ENCODE measurements at places on chromosomes 2 and 18.

- no peak for DNase-seq
Observed at GRCh38 chr2:96530474-96531357, 5.8 kb upstream of the ARID5A start.

DNA sequence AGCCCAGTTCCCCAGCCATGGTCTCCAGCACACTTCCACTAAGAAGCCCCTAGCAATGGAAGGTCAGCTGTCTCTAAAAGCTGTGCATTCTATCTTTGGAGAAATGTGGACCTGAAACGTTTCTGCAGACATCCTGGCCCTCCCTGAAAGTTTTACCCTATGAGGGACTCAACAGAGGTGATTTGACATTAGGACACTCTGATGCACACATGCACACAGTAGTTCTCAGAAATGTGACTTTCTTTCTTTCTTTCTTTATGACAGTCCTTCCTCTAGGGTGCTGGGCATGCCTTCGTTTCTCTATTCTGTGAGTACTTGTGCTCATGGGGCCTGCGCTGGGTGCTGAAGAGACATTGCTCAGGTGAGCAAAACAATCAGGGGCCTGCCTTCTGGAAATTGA is 857.3 kb downstream of the RNF144A start:
- DNase-seq = no peak

GRCh38 chr2:148020111-148021058 is at the start of gene ORC4:
Gene ORC4 (minus strand): TSS chr2:148020737. CDS start chr2:147975958, 44,779 bp downstream.
- peak; percentile 94 for DNase-seq

DNA sequence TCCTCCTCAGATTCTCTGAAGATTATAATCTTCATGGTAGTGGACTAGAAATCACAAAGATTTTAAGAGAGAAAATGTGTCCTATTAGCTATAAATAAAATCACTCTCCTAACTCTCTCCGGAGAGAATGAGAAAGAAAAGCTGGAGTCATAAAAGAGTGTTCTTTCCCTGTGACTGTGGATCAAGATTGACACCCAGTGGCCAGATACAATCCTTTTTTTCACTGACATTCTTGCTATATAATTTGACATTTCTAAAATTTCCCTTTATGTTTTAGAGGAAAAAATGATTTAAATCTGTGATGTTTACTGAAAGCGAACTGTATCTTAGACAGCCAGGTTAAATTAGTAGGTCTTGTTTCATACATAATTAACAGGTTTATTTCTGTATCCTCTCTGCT is 35.4 kb upstream of the LRP2 start:
- no peak for DNase-seq

DNA sequence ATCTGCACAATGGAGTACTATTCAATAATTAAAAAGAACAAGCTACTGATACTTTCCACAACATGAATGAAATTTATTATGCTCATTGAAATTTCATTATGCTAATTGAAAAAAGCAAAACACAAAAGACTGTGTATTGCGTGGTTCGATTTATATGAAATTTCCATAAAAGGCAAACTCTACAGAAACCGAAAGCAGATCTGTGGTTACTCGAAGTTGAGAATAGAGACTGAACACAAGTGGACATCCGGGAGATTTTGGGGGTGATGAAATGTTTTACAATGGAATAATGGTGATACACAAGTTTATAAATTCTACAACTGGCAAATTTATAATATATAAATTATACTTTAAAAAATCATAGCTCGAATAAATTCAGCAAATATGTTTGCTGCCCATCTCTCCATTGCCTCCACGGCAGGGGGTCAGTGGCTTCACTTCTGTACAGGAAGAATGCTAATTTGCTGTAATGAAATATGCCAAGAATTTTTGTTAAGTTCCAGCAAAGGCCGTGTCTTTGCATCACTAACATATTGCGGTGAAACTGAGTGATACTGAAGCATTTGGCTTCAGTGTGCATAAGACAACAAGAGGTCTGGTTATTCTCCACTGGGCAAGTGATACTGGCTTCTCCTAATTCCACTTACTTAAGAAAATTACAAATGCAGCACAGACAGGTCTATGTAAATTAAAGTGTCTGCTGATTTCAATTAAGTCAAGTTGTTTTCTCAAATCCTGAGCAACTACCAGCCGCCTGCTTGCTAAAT is 96.7 kb downstream of the TMEM163 start:
- DNase-seq = no peak

- DNase-seq = no peak
Observed at GRCh38 chr2:173370198-173370597, 15.5 kb downstream of the CDCA7 start.

DNA sequence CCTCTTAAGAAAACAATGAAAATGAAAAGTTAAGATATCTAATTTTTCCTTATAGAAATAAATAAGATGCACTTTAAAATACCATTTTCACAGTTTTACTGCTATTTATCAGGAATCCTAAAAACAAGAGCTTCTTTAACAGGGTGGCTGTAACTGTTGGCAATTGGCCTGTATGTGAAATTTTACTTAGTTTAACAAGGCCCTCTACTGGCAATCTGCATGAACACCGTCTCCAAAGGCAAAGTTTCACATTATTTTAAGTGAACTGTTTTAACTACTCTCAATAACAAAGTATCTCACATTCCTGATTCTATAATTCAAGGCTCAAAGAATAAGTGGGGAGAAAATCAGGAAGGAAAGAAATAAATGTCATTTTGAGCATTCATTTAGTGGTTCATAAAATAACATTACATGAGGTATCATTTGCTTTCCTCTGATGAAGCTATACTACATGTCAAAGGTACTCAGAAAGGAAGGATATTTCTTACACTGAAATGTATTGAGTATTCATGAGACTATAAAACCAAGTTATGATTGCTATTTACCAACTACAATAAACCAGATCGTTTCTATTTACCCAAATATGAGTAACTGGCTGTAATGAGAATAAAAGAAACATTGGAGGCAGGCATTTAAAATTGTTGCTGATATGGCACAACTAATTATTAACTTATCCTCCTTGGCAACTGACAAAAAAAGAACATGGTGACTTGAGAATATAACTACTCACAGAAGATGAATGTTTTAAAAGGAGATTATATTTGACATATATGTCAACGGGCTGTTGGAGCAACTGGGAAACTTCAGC is 7.0 kb downstream of the NCKAP5 start:
- DNase-seq = no peak

- no peak for DNase-seq
Observed at GRCh38 chr2:95026471-95027368, 1.2 kb downstream of the MAL start.

GRCh38 chr2:55014962-55015939 is 35.0 kb downstream of the RTN4 start:
- DNase-seq = no peak

DNA sequence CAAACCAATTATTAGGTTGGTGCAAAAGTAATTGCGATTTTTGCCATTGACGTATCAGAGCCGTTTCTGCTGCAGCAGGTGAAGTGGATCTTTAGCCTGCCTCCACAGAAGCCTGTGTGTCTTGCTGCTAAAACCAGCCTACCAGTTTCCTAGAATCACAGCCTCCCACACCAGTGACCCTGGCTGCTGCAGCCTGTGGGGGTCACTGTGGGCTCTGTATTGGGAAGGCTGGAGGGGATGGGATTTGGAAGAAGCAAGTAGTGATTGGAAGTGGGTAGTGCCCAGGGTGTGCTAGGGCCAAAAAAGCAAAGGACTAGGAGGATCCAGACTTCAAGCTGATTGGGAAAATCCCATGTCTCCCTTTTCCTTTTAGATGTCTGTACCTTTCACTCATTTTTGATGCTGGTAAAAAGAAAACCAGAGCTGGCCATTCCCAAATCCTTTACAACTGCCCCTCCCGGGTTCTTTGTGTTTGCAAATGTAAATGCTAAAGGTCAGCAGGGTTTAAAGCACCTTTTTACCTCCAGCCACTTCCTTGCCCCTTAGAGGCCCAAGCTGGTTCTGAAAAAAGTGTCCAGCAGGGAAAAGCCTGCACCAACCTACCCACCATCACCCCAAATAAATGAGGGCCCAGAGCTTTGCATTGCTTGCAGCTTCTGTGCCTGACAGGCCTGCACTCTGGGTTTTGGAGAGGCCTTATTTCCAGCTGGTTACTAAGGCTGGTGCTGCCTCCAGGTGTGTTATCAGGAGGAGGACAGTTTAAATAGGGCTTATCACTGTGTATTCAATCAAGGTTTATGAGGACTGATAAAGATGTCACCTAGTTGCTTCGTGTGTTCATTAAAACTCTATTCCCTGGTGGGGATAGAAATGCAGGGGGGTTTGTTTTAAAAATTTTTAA is 172.0 kb downstream of the MIB1 start:
- DNase-seq = no peak

GRCh38 chr18:179499-179898 is 21.1 kb downstream of the USP14 start:
- DNase-seq = no peak

DNA sequence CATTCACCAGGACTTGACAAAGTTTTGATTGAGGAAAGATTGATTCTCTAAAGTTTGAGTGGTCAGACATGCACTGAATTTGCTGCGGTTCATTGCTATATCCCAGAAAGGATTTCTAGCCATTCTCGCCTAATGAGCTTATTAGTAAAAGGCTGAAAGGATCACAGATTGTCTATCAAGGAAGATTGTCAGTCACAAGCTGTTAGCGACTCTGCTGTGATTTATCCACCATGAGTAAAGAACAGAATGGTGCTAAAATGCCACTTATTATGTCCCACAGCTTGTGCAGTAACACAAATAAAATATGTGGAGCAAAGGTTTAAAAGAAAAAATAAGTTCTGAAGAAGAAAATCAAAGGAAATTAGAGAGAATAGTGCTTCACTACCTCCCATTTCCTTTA is 701.2 kb upstream of the CDH7 start:
- no peak for DNase-seq

GRCh38 chr2:241780939-241781569 is 4.4 kb downstream of the GAL3ST2 start:
- DNase-seq = no peak

DNA sequence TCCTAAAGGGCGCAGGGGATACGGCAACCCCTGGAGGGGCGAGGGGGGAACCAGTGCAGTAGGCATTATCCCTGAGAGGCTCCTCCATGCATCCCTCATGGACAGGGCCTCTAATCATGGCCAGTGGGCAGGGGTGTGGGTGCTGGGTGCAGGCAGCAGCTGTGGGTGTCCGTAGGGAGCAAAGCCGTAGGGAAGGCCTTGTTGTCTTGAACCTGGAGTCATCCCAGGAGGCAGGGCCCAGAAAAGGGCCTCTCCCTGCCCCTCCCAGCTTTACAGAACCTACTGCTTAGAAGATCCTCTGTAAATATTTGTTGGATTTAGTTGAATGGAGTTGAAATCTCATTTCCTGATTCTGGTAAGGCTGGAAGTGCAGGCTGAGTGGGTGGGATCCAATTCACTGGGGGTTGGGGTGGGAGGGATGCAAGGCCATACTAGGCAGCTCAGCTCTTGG is 207.0 kb upstream of the HAAO start:
- no peak for DNase-seq

GRCh38 chr18:3799515-3799914 is 349.5 kb downstream of the TGIF1 start:
- no peak for DNase-seq

DNA sequence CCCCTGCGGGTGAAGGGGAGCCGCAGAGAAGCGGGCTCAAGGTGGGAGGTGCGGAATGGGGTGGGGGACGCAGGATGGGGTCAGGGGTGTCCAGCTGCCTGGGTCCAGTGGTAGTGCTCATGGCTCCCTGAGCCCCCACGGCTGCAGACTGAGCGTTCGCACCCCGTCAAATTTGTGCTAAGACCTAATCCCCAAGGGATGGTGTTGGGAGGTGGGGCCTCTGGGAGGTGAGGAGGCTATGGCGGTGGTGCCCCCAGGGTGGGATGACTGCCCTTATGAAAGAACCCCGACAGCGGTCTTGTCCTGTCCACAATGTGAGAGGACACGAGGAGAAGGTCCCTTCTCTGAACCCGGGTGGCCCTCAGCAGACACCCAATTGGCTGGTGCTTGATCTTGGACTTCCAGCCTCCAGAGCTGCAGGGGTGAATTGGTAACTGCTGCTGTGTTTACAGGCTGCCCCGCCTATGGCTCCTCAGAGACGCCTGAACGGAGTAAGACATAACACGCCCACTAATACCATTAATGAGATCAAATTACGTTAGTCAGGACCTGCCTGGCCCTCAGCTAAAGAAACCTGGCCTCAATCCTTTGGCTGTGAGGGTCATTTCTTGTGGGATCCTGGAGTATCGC is 42.6 kb downstream of the PXDN start:
- no peak for DNase-seq

DNA sequence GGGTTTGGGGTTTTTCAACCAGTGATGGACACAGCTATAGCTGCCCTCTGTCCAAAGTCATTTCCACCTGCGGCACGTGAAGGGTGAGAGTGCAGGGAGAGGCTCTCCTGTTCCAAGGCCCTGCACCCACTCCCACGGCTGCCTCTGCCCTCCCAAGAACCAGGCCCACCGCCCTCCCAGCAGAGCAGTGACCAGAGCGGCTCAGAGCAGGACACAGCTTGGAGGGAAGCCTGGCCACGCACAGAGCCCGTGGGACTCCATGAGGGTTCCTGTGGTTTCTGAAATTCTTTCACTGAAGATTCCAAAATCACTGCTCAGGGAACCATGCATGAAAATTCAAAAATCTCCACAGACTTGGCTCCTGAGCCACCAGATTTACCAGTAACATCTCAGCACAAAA is 67.3 kb upstream of the SALL3 start:
- no peak for DNase-seq

DNA sequence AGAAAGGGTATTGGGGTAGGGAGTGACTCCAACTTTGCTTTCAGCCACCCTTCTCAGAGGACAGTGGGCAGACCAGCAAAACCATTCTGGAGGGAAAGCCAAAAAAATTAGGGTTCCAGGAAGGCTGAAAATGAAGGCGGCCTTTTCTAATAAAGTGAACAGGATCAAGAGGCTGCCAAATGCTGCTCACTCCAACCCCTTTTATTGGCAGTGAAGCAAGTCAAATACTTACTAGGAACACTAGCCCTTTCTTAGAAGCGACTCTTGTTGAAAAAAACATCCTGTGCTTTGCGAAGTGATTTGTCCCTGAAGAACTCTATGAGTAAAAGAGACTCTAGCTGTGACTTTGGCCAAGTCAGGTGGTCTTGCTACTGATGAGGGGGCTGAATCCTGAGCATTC is 83.6 kb upstream of the CYP1B1 start:
- DNase-seq = no peak

DNA sequence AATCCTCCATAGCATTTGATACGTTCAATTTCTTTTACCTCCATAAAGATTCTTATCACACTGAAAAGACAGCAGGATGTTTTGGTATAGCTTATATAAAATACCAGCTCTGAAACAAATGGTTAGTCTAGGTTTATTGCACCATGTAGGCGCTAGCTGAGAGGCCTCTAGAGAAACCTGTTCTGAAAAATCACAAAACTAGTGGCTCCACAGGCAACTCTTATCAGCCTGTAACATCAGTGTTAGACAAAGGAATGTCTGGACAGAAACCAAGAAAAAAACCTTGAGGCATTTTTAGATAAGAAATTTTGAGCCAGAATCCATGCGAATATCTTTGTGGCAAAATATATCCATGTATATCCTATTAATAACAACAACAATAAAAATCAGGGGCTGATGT is 440.4 kb upstream of the MAP2 start:
- DNase-seq = no peak

DNA sequence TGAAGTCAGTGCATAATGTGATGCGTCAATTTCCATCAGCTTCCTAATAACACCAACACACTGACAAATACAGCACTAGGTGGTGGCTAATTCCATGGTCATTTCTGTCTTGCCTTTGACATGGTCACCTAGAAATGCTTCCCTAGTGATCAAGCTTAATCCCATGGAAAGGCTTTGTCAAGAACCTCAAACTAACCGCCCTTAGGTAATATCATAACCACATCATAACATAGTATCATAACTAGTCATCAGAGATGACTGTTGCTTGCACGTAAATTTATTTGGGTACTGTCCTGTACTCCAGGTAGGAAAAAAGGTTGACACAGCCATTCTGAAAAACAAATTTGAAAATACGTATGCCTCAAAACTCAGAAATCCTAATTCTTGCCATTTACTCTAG is 471.8 kb downstream of the IRS1 start:
- no peak for DNase-seq

Data from stimulated activated CD8-positive, alpha-beta memory T cell treated with anti-CD3 and anti-CD28 coated beads, Interleukin-7, amount 100 ng/mL, for 1 hour (primary cell).